Activated naive CD4-positive, alpha-beta T cell (primary cell): ENCODE measurements at places on chromosomes 13 and 19.
A peak's percentile ranks its signal among the peaks of the same experiment; 100 is the strongest.

GRCh38 chr13:79812070-79812850 is 331.3 kb downstream of the NDFIP2 start:
- DNase-seq, result no peak

GRCh38 chr13:59354665-59355369 is 808.9 kb downstream of the DIAPH3 start:
- no peak for DNase-seq

- DNase-seq, result no peak
These were observed 204.3 kb downstream of the EFNB2 start for GRCh38 chr13:106331116-106331515.

DNA sequence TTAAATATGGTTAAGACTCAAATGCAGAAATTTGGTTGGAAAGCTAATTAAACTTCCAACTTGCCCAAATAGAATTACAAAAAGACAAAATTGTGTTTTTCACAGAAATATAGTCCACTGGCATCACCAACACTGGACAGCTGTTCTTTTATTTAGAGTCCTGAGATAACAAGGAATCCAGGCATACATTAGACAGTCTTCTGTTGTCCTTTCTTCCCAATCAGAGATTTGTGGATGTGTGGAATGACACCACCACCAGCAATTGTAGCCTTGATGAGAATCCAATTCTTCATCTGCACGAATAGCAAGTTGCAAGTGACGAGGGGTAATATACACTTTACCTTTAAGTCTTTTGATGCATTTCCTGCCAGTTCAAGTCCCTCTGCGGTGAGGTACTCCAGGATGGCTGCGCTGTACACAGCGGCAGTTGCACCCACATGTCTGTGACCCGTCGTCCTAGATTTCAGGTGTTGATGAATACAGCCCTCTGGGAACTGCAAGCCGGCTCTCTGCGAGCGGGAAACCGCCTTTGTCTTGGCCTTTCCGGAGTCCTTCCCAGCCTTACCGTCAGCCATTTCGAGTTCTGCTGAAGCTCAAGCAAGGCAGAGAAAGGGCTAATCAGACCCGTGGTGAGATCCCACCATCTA is 14.7 kb downstream of the UBAC2 start:
- DNase-seq, result peak; percentile 56

GRCh38 chr13:111210544-111211469 is 95.7 kb downstream of the ARHGEF7 start:
- no peak for DNase-seq

DNA sequence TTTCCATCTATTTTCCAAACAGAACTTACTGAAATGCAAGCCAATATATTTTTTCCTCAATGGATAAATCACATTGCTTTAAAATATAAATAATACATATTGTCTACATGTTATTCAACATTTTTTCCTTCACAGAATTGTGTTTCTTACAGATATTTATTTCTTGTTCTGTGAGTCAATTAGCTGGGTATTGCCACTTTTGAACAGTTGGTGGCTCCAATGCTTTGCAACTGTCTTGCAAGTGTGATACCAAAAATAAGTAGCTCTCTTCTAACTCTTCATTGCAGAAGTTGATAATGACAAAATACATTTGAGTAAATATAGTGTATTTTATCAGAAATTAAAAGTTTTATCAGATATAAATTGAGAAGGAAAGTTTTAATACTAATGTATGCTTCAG is 17.1 kb upstream of the GPC5 start:
- no peak for DNase-seq

- DNase-seq, result no peak
These were observed 6.2 kb downstream of the ILF3 start for GRCh38 chr19:10660346-10660745.

- DNase-seq, result no peak
These were observed 1783.5 kb downstream of the SLITRK5 start for GRCh38 chr13:89454681-89455080.

- no peak for DNase-seq
These were observed 89.5 kb downstream of the SPRY2 start for GRCh38 chr13:80251403-80251802.

DNA sequence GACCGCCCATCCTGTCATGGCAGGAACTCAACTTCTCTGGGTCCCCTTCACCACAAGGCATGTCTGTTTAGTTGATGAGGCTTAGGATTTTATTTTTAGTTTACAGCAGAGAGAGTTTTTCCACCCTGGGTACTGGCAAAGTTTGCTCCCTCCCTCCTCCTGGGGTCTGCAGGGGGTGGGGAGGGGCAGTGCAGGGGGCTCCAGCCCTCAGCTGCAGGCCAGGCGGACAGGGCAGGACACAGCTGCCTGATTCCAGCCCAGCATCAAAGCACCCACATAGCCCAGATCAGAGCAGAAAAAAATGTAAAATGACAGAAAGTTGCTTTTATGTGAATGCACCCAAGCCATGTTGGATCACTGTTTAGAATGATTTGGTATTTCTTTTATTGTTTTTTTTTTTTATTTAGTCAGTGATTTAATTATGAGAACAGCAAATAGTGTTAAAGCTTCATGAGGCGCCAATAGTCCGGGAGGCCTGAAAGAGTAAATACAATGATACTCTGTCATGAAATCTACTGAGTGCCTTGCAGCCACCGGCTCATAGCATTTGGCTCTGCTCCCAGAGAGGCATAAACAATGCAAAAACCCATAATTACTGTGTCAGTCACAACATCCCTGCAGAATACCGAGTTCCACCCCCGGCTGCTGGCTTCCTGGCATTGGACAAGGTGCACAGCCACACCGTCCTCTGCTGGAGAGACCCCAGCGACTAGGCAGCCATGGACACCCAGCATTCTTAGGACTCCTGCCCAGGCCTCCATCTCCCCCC is 923.5 kb downstream of the UQCRFS1 start:
- no peak for DNase-seq

DNA sequence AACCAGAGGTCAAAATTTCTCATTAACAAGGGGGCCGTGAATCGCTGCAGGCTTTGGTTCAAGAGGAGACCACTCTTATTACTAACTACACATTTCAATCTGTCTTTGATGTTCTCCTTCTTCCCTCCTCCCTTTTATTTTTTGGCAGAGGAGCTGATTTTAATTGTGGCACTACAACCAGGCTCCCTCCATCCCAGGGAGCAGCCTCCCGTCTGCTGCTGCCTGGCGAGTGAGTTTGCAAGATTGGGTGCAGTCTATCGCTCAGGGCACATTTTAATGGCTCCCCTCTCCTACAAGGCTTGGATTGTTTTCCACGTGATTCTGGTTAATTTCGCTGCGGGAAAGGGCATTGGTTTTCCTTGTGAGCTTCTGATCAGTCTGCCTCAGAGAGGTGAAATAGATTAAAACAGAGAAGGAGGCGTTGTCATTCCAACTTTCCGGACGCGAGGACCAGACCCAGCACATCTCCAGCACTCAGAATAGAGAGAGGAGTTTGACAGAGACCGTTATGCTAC is 81.4 kb downstream of the KCTD15 start:
- DNase-seq, result no peak

- no peak for DNase-seq
These were observed 8.3 kb downstream of the ZNF554 start for GRCh38 chr19:2827840-2828489.

DNA sequence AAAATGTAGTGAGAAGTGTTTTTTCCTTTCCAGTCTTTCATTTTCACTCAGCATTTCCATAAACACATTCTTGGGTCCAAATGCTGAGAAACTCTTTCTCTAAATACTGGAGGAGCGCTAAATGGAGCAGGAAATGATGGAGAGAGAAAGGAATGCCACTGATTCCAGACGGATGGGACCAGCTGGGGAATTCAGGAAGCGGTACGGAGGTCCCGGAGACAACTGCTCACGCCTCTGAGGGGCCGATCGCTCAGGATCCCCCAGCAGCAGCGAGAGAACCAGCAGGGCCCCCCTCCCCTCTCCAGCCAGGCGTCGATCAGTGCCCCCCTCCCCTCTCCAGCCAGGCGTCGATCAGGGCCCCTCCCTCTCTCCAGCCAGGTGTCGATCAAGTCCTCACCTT is 13.2 kb downstream of the RASA3 start:
- DNase-seq, result no peak

DNA sequence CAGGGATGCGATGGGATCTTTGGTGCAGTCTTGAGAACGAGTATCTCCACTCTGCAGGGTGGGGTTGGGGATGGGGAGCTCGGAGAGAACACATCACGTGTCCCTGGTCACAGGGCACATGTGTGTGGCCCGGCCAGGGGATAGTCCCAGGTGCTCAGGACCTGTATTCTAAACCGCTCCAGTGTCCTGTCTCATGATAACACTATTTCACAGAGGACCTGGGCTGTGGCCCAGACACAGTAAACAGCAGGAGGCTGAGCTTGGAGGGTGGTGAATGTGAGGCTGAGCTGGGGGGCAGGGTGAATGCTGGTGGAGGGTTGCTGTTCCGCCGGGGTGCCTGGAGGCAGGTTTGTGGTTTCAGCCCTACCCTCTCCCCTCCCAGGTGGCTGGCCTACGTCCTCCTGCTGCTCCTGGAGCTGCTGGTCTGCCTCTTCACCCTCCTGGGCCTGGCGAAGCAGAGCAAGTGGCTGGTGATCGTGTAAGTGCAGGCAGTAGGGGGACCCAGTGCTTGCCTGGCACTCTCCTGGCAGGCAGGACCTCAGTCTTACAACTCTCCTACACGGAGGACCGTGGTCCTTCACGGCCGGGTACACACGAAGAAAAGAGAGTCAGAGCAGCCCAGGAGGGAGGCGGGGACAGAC is 11.1 kb downstream of the TTYH1 start:
- no peak for DNase-seq

GRCh38 chr13:44107357-44108121 is 227.8 kb downstream of the LACC1 start:
- DNase-seq, result no peak

GRCh38 chr19:49413348-49413747 is 9.9 kb downstream of the PTH2 start:
- DNase-seq, result no peak

GRCh38 chr13:24281188-24282008 is 28.0 kb upstream of the C1QTNF9 start:
- no peak for DNase-seq

DNA sequence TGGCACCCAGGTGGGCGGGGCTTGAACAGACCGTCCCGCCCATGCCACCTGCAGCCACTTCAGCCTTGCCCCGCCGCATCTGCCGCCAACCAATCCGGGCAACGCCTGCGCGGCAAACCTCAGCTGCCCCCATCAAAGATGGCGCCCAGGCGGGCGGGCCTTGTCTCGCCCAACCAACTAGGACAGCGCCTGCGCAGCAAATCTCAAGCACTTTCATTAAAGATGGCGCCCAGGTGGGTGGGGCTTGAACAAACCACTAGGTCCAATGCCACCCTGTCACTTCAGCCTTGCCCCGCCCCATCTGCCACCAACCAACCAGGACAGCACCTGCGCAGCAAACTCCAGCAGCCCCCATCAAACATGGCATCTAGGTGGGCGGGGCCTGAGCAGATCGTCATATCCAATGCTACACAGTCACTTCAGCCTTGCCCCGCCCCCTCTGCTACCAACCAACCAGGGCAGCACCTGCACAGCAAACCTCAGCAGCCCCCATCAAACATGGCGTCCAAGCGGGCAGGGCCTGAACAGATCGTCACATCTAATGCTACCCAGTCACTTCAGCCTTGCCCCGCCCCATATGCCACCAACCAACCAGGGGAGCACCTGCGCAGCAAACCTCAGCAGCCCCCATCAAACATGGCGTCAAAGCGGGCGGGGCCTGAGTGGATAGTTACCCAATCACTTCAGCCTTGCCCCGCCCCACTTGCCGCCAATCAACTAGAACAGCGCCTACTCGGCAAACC is 1.4 kb downstream of the PEG3 start:
- no peak for DNase-seq

- no peak for DNase-seq
These were observed 14.2 kb upstream of the ZFP30 start for GRCh38 chr19:37669450-37669914.

DNA sequence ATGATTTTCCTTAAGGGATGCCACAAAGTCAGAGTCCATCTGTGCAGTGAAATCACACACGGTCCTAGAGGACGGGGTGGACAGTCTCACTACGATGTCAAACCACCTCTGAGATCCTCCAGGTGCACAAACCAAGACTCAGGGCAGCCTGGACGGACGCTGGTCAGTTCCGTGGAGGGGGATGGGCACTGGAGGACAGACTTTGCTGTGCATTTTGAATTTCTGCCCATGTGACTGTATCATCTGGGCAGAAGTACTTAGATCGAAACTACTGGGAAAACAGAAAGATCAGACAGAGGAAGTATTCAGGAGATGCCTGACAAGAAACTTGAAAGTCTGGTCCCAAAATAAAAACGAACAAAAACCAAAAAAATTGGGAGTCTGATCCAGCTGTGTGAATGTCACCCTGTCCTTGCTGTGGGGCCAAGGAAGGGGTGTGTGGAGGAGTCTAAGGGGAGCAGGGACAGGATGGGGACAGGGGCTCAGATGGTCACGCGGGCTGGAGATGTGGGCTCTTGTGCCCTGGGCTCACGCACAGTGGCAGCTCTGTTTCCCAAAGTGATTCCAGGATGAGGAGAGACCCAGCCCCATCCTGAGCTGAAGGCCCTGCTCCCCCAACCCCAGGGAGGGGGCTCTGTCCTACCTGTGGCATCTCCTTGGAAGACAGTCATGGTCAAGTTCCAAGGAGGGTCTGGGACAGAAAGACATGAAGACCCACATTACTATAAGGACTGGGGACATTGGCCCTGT is 1.5 kb downstream of the SIGLEC8 start:
- no peak for DNase-seq

DNA sequence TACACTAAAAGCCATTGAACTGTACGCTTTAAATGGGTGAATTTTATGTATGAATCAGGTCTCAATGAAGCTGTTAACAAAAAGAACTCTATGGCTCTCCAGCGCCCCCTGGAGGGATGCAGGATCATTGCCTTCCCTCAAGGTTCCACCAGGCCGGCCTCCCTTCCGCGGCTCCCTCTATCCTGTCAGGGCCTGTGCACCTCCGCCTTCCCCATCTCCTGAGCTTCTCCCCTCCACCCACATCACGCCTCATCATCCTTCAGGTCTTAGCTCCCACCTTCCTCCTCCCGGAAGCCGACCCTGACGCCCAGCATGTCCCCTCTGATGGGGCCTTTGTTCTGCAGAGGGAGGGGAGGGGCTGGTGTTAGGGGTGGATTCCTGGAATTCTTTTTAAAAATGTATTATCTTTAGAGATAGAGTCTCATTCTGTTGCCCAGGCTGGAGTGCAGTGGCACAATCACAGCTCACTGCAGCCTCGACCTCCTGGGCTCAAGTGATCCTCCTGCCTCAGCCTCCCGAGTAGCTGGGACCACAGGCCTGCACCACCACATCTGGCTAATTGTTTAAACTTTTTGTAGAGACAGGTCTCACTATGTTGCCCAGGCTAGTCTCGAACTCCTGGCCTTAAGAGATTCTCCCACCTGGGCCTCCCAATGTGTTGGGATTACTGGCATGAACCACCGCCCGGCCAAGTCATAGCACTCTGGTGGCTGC is 27.7 kb downstream of the MEIS3 start:
- peak; percentile 81 for DNase-seq
